Subcutaneous preadipocyte (primary cell): ENCODE measurements at places on chromosomes 13 and 19. TPM values are rescaled to one million over a fixed set of nuclear protein-coding genes. Genes with fewer than 3 reads are reported as not detected.

GFY gene
- not detected in 2 replicates for total RNA-seq

FCAR gene
- not detected in 2 replicates for total RNA-seq

HS6ST3 gene
- under 0.01 TPM in 2 replicates for total RNA-seq

RNF17 gene
- total RNA-seq = 0.59 TPM in 1 of 2 replicates, not detected in the other

CRX gene
- not detected in 2 replicates for total RNA-seq

GPR4 gene
- total RNA-seq = under 0.01 TPM in 1 of 2 replicates, not detected in the other

CPB2 gene
- not detected in 2 replicates for total RNA-seq

LRRC63 gene
- under 0.01 and 0.37 TPM in 2 replicates for total RNA-seq

ANKLE1 gene
- total RNA-seq = 0.37 and 0.39 TPM in 2 replicates

DIS3 gene
- total RNA-seq = 28.3 and 42.0 TPM in 2 replicates

CDC34 gene
- total RNA-seq = 41.5 and 44.8 TPM in 2 replicates

SPRED3 gene
- 2.9 and 4.3 TPM in 2 replicates for total RNA-seq

SIAH3 gene
- not detected in 2 replicates for total RNA-seq

RELB gene
- total RNA-seq = 7.3 and 11.3 TPM in 2 replicates

LHB gene
- not detected in 2 replicates for total RNA-seq
